ENCODE measurements at places on chromosomes 16 and 17. TPM values are rescaled to one million over a fixed set of nuclear protein-coding genes. Genes with fewer than 3 reads are reported as not detected.
A peak's percentile ranks its signal among the peaks of the same experiment; 100 is the strongest.

- peak; percentile 88 for ATAC-seq
Observed at GRCh38 chr16:5556158-5556810, 458.7 kb upstream of the EEF2KMT start.

GRCh38 chr17:57521606-57522005 is 223.5 kb downstream of the CCDC182 start:
- no peak for ATAC-seq

GRCh38 chr16:2857451-2858244 is at the start of gene PRSS22:
TSS of gene PRSS22 (minus strand) at chr16:2858170. CDS start at chr16:2858104, 66 bp downstream.
- no peak for ATAC-seq

DNA sequence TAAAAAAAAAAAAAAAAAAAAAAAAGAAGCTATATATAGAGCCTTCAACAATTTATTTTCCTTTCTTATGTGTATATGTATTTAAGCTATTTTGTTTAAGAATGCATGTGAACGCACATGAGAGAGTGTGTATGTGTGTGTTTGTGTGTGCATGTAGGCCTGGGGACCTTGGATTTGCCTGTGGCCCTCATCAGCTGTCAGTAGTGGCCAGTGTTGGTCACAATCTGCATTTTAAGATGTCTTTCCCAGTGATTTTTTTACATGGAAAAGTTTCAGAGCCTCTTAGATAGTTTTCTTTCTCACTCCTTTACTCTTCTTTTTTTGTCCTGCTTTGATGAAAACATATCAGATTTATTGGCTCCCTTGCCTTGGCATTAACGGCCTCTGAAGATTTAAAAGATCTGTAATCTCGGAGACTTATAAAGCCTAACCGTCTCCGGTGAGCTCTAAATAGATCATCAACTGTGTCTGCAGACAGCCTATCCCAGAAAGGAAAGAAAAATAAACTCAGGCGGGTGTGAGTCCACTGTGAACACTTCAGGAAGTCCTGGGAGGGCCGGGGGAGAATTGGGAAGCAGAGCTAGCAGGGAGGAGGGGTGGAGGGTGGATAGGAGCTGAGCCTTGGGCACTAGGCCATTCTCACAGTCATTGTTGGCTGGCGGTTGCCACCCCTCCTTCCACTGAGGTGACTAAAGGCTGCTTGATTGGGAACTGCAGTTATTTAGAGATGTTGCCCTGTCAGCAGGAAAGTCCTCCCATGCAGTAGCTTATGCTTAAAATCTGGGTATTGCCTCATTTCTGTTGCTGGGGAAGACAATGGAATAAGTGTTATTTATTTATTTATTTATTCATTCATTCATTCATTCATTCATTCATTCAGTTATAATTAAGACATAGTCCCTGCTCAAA is 86.8 kb downstream of the WWP2 start:
- peak; percentile 78 for ATAC-seq

DNA sequence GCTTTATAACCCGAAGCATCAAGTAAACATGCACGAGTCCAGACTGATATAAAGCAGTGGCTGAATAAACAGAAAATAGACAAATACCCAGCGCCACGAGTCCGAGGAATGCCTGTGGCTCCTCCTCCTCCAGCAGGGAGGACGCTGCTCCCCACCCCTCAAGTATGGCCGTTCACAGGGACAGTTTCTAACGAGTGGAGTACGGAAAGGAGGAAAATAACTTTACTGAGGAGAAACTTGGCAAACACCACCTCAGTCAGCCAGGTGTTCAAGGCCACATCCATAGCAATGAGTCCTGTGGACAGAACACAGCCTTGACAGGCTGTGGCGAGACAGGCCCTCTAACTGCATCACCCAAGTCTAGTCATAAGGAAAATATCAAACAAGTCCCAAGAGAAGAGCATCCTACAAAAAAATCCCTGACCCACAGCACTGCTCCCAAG is 9.2 kb downstream of the ZDHHC7 start:
- no peak for ATAC-seq

- ATAC-seq = no peak
Observed at GRCh38 chr17:7235693-7236665, 1.7 kb upstream of the DVL2 start.

- ATAC-seq = no peak
Observed at GRCh38 chr16:28038409-28038808, 25.1 kb downstream of the GSG1L start.

DNA sequence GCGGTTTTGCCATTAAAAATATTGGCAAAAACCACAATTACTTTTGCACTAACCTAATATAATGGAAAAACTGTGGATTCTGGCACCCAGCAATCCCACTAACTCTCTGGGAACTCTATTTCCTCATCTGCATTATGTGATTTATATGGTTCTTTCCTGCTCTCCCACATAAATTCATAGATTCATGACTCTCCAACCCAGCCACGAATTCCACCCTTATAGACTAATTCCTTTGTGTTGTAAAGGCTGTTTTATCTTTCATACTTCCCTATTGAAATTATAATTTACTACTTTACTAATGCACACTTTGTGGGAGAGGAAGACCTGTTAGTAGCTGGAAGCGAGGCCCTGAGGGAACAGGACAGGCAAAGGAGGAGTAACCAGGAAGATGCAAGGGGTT is 88.4 kb upstream of the GNAO1 start:
- ATAC-seq = no peak

- no peak for ATAC-seq
Observed at GRCh38 chr17:32954477-32954876, 26.5 kb downstream of the TMEM98 start.

GRCh38 chr16:27460663-27461482 is 58.9 kb downstream of the IL21R start:
- ATAC-seq = no peak

GRCh38 chr17:82022310-82022980 is at the start of gene CENPX:
TSS of gene CENPX (minus strand) at chr17:82022878. CDS start at chr17:82022861, 17 bp downstream.
- no peak for ATAC-seq

DNA sequence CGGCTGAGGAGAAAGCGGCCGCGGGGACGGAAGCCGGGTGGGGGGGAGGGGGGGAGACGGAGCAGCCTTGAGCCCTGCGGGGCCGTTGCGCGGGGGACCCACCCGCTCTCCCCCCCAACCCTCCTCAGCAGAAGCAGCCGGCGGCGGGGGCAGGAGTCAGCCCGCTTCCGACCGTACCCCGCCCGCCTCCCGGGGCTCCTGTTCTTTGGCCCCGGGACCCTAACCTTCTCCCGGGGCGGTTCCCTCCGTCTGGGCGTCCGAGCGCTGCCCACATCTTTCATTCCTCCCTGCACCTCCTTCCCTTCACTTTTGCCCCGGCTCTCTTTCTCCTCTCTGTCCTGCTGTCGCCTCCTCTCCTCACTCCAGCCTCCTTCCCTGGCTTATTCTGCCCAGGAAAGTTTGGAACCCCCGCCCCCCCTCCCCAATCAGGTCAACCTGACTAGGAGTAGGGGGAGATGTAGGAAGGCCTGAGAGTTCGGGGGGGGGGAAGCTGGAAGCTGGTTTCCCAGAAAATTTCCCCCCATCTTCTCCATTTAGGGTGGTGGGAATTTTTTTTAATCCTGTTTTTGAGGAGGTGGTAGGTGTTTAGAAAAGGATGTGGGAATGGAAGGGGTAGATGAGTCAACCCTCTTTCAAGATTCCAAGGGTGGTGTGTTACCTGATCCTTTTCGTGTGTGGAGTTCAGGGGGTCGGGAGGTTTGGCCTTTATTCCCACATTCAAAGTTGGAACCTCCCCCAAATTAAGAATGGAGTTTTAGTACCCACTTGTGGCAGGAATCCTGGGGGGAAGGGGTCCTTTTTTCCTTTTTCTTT is 427 bp upstream of the NLK start:
- peak; percentile 2 for ATAC-seq

- ATAC-seq = no peak
Observed at GRCh38 chr17:48282303-48282702, 147.7 kb downstream of the SKAP1 start.

GRCh38 chr17:4708436-4708835 is 2.0 kb upstream of the ARRB2 start:
- no peak for ATAC-seq

GRCh38 chr17:30450125-30451027 is 26.8 kb upstream of the GOSR1 start:
- ATAC-seq = no peak

GRCh38 chr17:52147431-52147830 is 11.1 kb downstream of the CA10 start:
- no peak for ATAC-seq

- ATAC-seq = no peak
Observed at GRCh38 chr17:55420067-55420775, 1.4 kb downstream of the MMD start.

DNA sequence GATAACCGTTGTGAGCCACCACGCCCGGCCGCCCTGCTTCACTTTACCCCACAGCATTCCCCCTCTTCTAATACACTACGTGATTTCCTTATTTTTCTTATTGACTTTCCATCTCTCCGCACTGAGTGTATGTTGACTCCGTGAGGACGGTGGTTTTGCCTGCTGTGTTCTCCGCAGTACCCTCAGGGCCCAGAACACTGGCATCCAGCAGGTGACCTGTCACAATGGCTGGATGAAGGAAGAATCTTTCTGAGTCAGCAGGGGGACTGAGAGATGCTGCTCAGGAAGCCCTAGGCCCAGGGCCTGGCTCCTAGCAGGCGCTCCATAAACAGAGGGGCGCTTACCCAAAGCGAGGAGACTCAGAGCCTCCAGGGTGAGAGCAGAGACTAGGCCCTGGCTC is 79.5 kb downstream of the RTN4RL1 start:
- ATAC-seq = no peak

DNA sequence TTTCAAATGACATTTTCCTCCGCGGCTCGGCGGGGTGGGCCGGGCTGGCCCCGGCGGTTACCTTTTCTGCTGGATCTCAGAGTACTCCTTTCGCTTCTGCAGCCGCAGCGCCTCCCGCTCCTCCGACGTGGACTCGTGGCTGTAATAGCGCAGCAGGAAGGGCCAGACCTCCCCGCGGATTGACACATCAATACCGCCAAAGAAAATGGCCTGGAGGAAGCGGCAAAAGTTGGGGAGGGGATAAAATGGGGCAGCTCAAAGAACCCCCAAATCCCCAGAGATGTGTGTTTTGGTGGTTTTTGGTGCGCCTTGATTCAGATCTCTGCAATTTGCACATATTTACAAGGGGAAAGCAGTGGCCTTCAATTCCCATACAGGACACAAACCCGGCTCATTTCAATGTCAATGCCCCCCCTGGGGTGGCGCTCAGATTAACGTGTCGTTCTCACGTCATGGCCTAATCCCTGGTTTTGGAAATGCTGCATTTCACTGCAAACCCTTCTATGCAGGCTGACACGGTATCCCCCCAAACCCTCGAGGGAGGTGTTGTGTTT is 85.9 kb downstream of the TBC1D16 start:
- no peak for ATAC-seq

DNA sequence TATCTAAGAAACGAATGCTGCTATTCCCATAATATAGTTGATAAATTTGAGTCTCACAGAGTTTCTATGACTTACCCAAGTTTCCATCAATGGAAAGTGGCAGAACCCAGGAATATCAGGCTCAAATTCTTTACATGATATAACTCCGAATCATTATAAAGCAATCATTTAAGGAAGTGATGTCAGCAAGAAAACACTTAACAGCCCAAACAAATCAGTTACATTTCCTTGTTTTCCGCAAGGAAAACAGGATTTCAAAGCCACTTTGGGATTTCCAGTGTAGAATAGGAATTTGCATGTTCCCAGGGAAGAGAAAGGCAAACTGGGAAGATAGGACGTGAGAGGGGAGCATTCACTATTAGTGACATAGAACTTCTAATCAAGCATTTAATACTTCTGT is 311.4 kb upstream of the GOT2 start:
- no peak for ATAC-seq

DNA sequence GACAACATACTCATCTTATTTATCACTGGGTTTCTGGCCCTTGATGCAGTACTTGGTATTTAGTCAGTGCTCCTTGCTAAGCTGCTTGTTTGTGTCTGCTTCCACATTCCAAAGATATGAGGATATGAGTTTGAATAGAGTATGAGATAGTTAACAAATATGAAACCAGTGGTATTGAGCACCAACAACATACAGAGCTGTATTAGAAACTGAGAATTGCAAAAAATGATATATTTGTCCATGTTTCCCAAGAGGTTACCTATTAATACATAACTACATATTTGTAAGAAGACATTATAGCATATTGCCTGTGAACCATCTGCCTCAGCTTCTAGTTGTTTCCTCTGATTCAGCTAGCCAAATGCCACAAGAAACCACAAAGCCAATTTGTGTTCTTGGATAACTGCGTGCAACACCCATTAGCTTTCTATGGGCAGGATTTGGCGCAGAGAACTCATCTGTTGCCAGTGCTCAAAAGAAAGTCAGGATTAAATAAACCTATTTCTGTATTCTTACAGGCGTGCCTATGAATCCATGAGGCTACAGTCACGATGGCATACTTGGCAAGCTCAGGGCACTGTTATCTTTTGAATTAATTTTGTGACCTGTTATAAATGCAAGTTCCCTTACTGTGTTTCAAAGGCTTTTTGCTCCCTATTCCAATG is 194.4 kb downstream of the MAP2K6 start:
- ATAC-seq = no peak

- no peak for ATAC-seq
Observed at GRCh38 chr16:46621934-46622676, 926 bp upstream of the SHCBP1 start.

DNA sequence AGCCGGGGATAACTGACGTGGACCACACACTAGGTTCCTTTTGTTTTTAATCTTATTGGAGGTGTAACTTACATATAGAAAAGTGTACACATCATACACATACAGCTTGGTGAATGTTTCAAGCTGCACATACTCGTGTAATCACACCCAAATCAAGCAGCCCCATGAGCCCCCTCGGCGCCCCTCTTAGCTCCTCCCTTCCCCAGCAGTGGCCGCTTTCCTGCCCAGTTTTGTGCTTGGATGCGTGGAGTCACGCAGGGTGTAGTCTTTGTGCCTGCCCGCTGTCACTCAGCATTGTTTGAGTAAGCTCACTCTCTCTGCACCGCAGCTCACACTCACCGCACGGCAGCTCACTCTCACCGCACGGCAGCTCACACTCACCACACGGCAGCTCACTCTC is 151.7 kb upstream of the CHMP6 start:
- ATAC-seq = no peak

- ATAC-seq = no peak
Observed at GRCh38 chr17:32656886-32657285, 170.1 kb downstream of the CDK5R1 start.

GRCh38 chr17:74117999-74118421 is 85.5 kb upstream of the RPL38 start:
- peak; percentile 58 for ATAC-seq

The C17orf78 gene
- total RNA-seq = 0.29 TPM

The WFIKKN1 gene
- 1.0 TPM for total RNA-seq

The CENPX gene
- 121 TPM for total RNA-seq

The MIS12 gene
- total RNA-seq = 21.1 TPM

The HOXB4 gene
- total RNA-seq = 40.6 TPM

The SDR42E1 gene
- 0.11 TPM for total RNA-seq

The SHISA9 gene
- total RNA-seq = 0.78 TPM

The TMC8 gene
- total RNA-seq = not detected

The AOC2 gene
- 3.0 TPM for total RNA-seq

The ARL17B gene
- total RNA-seq = 5.6 TPM

The CRYBA1 gene
- total RNA-seq = 0.54 TPM

The VAT1 gene
- 111 TPM for total RNA-seq

The GNG13 gene
- 0.98 TPM for total RNA-seq

The TCAP gene
- total RNA-seq = 0.77 TPM

The CCNF gene
- 5.6 TPM for total RNA-seq

The FBXL16 gene
- total RNA-seq = 7.9 TPM

The RNF43 gene
- not detected for total RNA-seq

The GUCY2D gene
- total RNA-seq = not detected

The MGAT5B gene
- 6.1 TPM for total RNA-seq

All from motor neuron (in vitro differentiated cells).